ENCODE measurements at places on chromosomes 7 and 10.

DNA sequence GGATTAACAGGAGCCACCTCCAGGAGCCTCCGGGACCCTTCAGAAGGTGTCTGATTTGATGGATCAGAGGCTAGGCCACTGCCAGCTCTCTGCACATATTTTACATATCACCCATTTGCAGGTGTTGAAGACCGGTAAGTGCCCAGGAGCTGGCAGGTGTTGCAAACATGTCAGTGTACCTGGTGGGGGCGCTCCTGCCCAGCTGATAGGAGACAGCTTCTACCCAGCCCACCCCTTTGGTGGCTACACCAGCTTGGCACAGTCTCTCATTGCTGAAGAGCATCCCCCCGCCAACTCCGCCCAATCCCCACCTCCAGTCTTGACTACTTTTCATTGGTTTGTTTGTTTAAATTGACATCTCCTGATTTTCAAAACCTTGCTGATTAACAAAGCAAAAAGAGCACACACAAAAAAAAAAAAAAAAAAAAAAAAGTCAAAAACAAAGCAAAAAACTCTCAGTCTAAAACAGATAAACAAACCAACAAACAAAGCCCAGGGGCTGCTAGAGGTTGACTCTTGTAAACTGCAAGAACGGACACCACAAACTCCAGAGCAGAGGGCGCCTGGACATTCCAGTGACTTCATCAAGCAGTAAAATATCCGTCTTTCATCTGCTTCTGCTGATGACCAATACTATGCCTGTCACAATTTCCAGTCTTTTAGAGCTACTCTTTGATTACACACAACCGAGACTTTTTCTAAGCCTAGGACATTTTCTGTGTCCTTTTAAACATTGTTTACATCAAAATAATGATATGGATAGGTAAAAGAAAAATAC, 275.3 kb downstream of the NRG3 start:
- no peak for DNase-seq

DNA sequence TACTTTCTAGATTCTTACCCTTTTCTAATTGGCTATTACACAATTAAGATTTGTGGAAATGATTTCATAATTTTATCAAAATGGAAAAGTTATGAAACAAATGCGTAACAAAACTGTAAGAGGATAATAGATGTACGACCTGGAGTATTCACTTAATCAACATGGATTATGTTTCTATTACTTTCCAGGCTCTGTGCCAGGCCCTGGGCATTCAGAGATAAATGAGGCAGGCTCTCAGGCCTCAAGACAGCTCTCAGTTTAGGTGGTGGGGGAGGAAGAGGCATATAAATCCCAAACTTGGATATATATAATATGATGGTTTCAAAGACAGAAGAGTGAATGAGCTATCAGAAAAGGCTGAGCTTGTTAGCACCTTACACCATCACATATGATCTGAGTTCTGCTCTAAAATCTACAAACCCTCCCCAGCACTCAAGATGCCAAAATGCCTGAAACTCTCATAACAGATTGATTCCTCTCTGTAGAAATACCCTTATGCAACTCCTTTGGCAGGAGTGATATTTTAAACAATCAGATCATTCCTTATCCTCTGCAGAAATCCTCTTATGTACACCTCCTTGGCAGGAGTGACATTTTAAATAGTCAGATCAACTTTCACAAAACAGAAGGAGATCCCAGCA, 42.5 kb downstream of the ACBD5 start:
- DNase-seq = no peak

- DNase-seq = no peak
These were observed 80.6 kb downstream of the ORC5 start for GRCh38 chr7:104127204-104127603.

GRCh38 chr10:105207476-105207995, 566.4 kb downstream of the SORCS3 start:
- DNase-seq = no peak

DNA sequence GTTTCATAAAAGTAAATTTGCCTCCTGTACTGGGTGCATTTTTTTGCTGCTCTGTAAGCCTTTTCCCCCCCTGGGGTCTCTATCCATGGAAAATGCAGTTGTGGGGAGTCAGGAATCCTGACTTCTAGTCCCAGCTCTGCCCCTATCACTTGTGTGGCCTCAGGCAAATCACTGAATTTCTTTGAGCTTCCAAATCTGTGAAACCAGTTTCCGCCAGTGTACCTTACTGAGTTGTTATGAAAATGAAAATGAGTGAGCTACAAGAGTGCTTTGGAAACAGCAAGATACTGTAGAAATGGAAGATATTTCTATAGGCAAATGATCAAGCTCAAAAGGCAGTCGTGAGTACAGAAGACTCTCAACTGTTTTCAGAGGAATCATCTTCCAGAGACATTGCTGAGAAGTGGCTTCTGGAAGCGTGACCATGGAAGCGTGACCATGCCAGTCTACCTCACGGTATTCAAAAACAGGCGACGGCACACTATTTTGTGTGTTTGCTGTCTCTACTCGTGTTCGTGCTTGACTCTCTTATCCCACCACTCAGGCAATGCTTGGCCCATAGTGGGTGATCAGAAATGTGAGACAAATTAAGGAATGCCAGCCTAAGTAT, 107.4 kb downstream of the ATXN7L1 start:
- no peak for DNase-seq

DNA sequence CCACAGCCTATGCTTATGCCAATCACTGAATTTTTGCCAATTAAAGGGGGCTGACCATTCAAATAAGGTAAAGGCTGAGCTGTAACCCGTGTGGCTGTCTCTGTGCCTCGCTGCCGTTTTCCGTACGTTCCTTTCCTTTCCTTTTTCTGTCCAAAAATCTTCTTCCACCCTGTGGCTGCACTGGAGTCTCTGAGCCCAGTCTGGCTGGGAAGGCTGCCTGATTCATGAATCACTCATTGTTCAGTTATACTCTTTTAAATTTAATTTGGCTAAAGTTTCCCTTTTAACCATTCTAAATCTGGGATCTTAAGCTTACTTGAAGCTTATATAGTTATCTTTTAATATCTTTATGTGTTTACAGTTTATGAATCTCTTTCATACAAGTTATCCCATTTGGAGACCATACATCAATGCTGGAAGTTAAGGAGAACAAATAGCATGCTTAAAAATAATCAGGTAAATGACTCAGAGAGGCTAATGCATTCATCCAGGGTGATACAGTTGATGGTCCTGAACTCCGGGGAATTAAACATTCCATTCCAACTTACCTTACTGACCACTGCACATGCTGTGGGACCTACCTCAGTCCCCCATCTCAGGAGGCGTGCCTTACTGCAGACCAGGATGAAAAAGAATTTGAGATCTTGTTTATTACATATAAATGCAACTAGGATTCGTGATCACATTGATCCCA, 385.3 kb upstream of the ADARB2 start:
- DNase-seq = no peak

DNA sequence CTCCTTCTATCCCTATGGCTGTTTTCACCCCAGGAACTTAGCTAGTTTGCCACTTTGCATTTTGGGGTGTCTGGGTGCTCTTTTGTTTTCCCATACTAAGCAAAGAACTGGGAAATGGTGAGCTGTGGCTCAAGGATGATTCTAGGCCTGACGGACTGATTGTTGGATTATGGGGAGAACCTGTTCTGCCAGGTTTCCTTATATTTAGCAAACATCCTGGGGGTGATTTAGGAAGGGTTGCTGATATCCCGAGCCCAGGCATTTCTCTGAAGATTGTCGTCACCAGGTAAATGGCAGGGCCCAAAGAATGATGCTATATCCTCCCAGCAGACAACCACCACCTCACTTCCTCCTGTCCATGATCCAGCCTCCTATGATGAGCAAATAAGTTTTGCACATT, 72.1 kb upstream of the GRB10 start:
- no peak for DNase-seq

GRCh38 chr7:45457591-45457990, 116.6 kb upstream of the ADCY1 start:
- DNase-seq = no peak

- DNase-seq = no peak
These were observed 106.4 kb upstream of the TCF7L2 start for GRCh38 chr10:112843623-112844022.

DNA sequence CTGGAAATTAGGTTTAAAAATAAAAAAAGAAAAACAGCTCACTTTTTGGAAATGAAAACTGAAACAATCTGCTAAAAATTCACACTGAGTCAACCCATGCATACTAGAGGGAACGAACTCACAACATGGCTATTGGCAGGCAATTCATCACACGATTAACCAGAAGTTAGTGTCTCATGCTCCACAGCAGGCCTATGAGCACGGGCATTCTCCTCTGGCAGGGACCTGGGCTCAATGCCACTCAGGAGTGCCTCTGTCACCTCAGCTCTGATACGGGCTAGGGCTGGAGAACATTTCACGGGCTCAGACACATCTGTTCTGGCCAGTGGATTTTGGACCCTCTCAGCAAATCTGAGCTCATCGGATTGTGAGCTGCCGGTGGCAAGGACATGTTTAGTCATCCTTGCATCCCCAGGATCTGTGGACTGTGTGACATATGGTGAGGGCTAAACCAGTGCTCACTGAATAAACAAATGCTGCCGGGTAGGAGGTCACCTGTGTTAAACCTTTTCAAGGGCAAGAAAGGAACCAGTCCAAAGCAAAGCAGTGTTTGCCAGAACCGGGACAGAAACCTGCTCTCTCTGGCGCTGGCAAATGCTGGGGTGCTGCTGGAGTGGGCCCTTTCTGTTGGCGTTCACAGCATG, 40.1 kb downstream of the POLR3A start:
- no peak for DNase-seq

GRCh38 chr10:24616536-24616935, 107.2 kb downstream of the ARHGAP21 start:
- no peak for DNase-seq

- no peak for DNase-seq
These were observed 1.0 kb downstream of the NKX2-3 start for GRCh38 chr10:99533496-99534449.

DNA sequence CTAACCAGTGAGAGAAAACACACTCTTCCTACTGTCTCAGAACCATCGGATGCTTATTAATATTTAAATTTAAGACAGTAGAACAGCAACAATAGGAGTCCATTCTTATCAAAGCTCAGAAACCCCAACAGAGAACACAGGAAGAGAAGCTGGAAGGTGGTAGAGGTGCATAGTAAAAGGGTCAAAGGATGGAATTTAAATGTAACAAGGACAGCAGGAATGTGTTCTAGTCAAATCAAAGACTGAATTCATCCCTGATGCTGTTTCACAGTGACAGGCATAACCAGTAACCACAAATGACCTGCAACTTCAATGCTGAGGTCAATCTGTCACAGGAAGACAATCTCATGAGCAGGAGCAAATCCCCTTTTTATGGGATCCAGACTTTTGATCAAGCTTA, 1259.7 kb downstream of the XPNPEP1 start:
- DNase-seq = no peak

- no peak for DNase-seq
These were observed 834.4 kb upstream of the MBL2 start for GRCh38 chr10:53606981-53607380.

DNA sequence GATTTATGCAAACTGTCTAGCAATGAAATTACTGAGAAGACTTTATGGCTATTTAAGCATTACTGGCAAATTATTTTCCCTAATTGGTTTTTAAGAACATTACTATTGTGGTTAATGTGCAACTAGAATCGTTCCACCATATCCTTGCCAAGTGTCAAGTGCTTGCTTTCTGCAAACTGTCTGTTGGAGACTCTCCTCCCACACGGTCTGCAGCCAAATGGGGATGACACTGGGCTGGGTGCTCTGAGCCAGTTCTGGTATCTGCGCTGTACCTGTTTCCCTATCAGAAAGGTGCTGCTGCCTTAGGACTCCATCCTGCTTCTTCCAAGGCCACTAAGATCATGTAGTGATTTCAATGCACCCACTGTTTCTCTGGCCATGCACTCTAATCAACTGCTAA, 110.4 kb downstream of the RAMP3 start:
- no peak for DNase-seq

GRCh38 chr7:7178906-7179305, 3.4 kb upstream of the C1GALT1 start:
- DNase-seq = no peak

- DNase-seq = no peak
These were observed 85.0 kb downstream of the VIPR2 start for GRCh38 chr7:159059629-159060028.

DNA sequence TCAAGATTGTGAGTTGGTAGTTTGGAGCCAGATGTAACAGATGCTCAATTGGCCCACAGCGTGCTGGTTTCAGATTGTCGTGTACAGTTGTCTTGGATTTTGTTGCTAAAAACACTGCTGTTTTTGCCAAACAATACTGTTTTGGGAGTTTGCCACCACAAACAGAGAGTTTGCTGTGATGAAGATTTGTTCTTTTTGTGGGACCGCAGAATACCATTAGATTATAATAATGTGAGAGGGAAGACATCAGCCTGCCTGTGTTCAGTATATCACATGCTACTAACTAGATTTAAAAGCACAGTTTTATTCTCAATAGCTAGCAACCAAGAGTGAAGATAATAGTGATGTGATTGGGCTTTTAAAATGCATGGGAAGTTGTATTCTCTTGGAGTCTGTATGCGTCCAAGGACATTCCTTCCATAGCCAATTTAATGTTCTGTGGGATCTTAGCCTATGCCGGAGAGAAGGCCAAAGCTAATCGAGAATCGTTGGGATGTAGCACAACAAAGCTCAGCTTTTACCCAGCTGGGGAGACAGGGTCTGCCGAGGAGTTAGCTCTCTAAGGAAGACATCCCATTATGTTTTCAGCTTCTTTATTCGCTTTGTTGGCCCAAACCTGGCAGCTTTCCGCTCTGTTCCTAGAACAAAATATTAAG, 18.7 kb upstream of the ITGA8 start:
- no peak for DNase-seq

- DNase-seq = no peak
These were observed 8.9 kb downstream of the MSS51 start for GRCh38 chr10:73424478-73424877.

GRCh38 chr10:8767591-8767990, 713.1 kb downstream of the GATA3 start:
- DNase-seq = no peak

- no peak for DNase-seq
These were observed 192.3 kb downstream of the IMMP2L start for GRCh38 chr7:111370002-111370401.

DNA sequence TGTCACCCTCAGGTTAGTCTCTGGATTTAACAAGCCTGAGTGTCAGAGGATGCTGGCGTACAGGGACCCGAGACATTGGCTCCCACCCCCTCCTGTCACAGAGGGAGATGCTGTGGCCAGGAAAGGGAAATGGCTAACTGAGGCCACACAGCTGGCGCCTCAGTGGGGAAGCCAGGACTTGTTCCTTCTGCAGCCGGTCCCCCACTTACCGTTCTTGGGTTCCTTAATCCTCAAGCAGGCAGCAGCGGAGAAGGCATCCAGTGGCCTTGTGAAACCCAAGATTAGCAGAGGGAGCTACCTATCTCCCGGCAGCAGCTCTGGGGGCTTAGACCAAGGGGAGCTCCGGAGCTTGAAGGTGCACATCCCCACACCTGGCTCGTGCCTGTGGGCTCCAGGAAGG, 65.4 kb downstream of the NEURL1 start:
- no peak for DNase-seq
